Naive B cell (primary cell): ENCODE measurements at places on chromosomes 7 and 10.

DNA sequence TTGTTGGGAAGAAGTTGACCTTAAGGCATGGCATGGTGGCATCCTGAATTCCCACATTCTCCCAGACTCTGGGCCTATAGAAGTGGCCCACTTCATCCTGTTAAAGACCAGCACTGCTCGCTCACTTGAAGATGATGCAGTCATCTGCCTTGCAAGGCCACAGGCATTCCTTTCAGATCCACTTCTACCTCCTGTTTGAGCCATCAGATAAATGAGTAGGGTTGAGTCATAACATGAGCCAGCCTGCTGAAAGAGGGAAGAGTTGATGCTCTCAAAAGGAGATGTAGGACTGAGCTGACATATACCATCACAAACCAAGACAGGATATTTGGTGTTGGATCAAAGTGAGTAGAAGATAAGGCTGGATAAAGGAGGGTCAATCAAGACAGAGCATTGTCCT is 1.5 kb upstream of the EBLN1 start:
- no peak for DNase-seq

GRCh38 chr7:66664590-66665293 is 36.1 kb downstream of the KCTD7 start:
- DNase-seq = no peak

DNA sequence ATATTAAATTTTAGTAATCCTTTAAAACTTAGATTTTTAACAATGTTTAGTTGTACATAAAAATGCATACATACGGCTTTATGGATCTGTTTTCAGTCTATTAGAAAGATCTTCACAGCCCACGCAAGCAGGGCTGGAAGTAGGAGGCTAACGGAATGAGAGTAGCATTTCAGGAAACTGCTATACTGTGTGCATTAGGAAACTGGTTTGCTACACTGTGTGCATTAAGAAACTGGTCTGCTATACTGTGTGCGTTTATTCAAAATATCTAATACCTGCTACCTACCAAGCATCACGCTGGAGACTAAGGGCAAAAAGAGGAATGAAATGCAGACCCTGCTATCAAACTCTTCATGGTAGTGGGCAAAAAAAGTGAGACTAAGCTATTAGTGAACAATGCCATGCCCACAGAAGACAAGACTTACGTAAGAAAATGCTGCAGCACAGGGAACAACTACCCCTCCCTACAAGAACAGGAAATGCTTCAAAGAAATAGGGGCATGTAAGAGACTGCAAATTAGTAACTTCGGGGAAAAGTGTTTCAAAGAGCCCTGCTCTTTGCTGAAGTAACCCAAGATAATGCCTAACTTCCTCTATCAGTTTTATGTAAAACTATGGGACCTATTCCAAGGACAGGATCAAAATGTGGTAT is 11.3 kb downstream of the RAB11FIP2 start:
- no peak for DNase-seq

DNA sequence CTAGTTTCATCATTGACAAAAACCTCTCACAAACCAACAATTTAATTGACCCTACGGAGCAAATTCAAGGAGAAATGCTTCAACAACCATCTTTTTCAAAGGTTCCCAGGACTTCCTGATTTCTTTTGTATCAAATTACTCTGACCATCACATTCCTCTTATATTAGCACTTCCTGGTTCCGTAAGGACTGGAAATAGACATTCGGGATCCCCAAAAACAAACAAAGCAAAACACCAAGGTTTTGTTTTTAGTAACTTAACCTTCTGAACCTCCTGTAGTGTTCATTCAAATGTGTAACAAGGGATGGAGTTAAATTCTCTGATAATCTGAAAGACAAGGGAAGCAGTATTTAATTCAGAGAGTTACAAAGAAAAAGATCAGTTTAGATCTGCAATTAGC is 387.6 kb upstream of the NRP1 start:
- DNase-seq = no peak

DNA sequence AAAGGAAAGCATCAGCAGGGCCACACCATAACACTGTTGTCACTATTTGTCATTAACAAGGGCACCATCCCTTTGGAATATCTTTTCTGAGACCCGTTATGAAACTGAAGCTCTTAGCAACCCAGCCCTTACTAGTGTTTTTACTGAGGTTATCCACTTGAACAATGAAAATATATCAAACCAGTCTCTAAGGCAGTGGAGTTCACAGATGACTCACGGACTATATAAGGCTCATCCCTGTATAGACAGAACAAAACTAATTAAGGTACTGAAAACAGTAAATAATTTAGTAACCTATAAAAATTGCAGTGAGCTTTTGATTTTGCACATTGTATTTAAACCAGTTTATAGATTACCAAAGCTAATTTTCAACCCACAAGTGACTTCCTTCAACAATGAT is 196.0 kb downstream of the ELAPOR2 start:
- no peak for DNase-seq

GRCh38 chr7:16083931-16084330 is 337.4 kb downstream of the CRPPA start:
- DNase-seq = no peak

- DNase-seq = no peak
Measured at GRCh38 chr10:1679821-1680650, 57.3 kb downstream of the ADARB2 start.

GRCh38 chr10:73915206-73915851 is 4.4 kb downstream of the PLAU start:
- no peak for DNase-seq

DNA sequence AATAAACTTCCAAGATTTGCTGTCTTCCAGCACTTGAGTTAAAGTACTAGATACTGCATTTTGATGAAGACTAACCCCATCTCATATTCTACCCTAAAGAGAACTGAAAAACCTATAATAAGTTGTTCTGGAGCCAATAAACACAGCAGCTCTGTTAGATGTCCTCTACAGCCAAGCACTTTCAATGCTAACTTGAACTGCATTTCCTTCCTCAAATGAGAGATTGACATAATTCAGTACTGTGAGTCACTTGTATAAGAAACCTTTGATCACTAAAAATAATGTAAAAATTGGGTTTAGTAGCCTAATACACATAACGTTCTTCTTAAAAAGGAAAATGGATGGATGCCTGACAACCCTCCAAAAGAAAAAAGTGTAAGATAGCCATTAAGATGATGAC is 81.3 kb downstream of the ITGB8 start:
- DNase-seq = no peak

DNA sequence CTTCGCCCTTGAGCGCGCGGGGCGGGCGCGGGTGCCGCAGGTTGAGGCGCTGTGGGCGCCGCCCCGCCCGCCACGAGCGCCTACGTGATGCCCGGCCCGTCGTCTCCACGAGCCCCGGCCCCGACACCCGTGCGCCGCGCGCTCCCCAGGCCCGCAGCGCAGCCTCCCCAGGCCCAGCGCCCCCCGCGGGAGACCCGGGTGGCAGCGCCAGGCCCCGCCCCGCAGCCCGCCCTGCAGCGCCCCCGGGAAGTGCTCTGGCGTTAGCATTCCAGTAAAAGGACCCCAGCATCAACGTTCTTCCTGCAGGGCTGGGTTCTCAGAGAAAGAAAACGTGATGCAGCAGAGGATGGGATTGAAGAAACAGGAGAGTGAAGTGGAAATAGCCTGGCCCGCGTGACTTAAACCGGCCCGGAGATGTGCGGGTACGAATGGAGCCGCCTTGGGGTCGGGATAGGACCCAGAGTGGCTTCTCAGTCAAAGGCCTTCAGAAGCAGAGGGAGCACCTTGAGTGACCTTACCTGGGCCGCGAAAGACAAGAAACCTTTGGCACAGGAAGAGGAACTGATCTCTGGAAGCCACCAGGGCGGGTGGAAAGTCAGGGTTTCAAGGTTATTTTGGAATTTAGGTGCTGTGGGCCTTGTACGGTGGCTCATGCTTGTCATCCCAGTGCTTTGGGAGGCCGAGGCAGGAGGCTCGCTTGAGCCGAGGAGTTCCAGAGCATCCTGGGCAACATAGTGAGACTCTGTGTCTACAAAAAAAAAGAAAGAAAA is 1.8 kb downstream of the PFKP start:
- DNase-seq = no peak

- DNase-seq = no peak
Measured at GRCh38 chr7:159115601-159116501, 28.8 kb downstream of the VIPR2 start.

- no peak for DNase-seq
Measured at GRCh38 chr10:100637785-100638184, 102.0 kb downstream of the HIF1AN start.

DNA sequence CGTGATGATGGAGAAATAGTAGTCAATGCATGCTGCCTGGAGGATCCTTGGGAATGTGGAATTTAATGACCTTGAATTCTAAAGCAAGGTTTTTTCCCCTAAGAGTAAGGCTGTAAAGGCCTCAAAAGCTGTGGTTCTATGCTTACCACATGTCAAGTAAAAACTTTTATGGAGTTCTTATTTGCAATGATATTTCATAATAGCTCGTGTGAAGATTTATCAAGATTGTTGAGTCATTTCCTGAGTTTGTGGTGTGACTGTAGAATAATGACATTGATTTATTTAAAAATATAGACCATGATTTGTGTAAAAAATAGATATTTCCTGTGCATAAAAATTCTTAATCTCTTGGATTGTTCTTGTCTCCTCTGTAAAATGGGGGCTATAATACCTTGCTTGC is 67.5 kb upstream of the SORCS1 start:
- DNase-seq = no peak
